ENCODE measurements at places on chromosomes 4 and X.

GRCh38 chr4:140675599-140676231 is 80.5 kb downstream of the TBC1D9 start:
- no peak for DNase-seq

DNA sequence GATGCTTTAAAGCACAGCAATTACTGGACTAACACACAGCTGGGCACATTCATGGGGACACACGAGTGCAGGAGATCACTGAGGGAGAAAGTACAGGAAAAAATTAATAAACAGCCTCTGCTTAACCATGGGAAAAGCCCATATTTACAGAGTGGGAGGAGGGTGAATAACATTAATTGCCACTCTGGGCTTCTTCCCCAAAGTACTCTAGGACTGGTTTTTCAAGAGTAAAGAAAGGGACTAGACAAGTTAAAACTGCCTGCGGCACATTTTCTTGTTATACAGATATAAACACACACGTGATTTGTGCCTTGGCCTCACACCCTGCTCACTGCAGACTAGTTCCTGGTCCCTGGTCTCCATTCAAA is 179.7 kb upstream of the TET2 start:
- no peak for DNase-seq

- DNase-seq = no peak
Measured at GRCh38 chr4:124279741-124280140, 432.8 kb downstream of the ANKRD50 start.

GRCh38 chrX:46912098-46912602 is at the start of gene JADE3:
JADE3 (plus strand) TSS chrX:46912421; CDS start chrX:46984895, 72,474 bp downstream.
- DNase-seq = peak; percentile 18

DNA sequence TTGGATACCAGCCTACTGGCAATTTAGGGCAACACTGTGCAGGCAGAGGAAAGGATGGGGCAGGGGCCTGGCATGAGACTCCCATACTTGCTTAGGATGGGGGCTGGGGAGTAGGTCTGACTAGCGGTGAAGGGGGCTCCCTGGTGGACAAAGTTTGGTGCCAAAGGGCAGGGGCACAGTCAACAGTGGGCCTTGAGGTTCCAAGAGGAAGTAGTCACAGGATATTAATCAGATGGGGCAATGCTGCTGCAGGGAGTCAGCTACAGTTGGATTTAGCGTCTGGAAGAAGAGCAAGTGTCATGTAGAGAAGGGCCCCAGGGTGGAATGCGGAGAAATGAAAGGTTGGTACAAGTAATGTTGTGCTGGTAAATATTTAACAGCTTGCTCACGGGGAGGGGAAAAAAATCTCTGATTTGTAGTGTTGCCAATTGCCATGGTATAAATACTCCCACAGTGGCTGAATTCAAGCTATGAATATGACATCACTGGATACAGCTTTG is 139.4 kb downstream of the PJA1 start:
- no peak for DNase-seq

DNA sequence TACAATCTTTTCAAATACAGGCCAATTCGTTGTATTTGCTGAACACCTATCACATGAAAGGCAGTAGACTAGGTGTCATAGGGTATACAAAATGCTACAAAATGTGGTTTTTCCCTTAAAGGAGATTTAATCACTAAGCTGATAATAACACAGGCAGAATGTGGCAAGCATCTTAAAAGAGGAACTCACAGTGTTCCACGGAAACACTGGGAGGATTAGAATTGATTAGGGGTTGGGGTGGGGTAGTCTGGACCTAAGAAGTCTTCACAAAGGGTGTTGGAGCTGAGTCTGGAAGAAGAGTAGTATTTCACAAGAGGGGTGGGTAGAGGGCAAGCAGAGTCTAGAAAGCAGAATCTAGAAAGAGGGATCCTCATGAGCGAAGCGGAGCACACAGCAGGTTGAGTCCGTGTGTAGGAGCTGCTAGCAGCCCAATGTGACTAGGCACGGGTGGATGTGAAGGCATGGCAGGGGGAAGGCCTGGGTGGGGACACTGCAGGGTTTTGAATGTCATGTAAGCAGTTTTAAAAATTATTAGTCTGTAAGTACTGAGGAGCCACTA is 123.6 kb downstream of the MGST2 start:
- DNase-seq = no peak

DNA sequence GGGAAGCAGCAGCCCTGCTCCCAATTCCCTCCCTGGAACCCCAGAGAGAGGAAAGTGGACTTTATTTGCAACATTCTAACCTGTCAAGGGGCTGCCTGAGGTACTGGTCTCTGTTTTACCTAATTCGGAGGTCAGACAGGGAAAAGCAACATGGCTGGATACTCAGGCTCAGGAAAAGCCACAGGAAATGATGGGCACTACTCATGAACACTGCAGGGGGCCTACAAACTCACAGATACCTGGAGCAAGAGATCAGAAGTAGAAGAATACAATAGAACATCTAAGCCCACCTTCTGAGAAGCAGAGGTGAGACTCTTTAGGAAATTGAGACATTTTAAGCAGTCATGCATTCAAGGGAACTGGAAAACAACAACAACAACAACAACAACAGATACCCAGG is 15.4 kb upstream of the CSTF2 start:
- DNase-seq = no peak

GRCh38 chr4:156970501-156971164 is 966 bp downstream of the PDGFC start:
- peak; percentile 10 for DNase-seq

GRCh38 chr4:79048878-79049277 is 109.6 kb upstream of the PAQR3 start:
- DNase-seq = no peak

DNA sequence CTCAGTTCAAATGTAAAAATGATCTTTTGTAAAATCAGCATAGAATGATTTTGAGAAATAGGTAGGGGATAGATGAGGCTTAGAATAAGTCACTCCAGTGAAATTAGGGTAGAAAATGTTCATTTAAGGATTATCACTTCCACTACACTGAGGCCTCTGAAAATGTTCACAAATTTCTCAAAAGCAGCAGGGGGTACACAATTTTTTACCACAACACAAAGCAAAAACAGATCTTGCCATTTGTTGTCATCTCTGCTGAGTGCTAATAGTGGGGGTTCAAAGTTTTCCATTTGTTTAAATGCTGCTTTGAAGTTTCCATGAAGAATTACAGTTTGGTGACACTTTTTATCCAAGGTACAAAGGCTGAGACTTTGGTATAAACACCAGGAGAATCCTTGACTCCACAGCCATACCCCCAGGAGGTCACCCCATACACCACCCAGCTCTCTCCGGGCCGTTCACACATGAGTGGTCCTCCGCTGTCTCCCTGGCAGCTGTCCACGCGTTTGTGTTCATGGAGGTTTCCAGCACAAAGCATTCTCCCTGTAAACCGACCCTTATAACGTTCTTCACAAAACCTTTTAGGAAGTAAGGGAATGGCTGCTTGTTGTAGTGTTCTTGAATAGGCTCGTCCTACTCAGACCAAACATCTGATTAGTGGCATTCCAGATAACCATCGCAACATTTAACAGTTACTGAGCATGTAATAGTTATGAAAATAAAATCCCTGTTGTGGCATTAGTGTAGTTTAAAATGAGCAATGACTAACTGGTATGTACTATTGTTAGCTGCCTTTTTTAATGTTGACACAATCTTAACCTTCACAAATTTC is 71.0 kb downstream of the PRSS12 start:
- DNase-seq = peak; percentile 46

- no peak for DNase-seq
Measured at GRCh38 chrX:150200361-150200760, 162.8 kb upstream of the MAMLD1 start.

DNA sequence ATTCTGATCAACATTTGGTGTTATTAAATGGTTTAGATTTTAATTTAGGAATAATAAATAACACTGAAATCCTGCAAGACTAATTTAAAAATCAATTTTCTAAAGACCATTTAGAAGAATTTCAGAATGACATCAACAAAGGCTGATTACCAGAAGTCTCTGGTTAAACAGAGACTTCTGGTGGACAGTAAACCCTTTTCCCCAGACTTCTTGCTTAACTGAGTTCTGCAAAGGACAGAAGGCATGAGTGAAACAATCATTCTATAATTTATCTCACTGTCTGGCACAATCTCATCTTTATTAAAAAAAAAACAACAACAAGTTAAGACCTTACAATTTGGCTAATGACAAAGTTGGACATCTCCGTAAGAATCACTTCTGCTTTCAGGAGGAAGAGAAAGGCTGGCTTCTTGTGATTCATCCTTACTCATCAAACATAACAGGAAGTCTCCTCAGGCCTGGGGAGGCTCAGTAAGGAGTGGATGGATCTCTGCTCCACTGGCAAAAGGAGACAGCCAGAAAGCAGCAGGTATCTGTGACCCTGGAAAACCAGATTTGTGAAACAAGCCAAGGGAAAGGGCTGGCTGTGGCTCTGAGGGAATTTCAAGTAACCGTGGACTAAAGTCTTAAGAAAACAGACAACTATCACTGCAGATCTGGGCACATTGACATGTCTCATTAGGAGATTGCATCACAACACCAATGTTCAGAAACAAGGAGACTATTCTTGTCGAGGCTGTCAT is 908 bp upstream of the TLR6 start:
- peak; percentile 26 for DNase-seq

DNA sequence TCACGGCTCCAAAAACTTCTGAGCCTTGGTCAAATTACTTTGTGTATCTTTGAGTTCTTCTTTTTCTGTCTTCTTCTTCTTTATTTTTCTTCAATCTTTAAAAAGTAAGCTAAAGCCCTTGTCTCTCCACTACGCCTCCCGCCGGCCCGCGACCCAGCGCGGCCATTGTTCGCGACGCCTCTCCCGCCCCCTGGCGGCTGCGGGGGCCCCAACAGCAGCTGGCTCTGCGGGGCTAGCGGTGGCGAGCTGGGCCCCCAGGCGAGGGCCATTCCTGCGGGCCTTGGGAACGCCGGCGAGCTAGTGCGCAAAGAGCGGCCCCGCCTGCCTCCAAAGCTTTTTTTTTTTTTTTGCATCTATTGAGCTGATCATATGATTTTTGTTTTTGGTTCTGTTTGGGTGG is 119.1 kb downstream of the TGIF2LX start:
- no peak for DNase-seq

DNA sequence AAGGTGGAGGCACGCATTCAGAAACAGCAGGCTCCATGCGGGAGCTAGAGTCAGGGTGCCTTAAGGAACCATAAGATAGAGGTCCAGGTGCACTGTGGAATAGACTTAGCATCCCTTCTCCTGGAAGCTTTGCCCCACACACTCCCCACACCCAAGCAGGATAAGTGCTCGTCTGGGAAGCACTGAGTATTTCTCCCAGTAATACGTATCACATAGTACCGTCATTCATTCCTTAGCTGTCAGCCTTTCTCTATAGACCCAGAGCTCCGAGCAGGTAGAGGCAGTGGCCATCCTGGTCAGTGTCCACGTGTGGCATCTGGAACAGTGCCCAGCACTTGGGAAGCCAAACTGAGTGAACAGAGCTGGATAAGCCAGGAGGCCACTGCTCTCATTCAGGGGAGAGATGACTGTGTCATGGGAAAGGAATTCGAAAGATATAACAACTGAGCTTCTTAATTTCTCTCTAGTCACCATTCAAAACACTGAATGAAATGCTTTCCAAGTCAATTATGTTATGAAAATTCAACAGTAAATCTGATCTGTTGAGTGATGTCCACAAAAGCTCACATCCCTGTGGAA is 9.9 kb downstream of the APBB2 start:
- no peak for DNase-seq

GRCh38 chr4:37667197-37668100 is 18.7 kb downstream of the RELL1 start:
- DNase-seq = no peak

DNA sequence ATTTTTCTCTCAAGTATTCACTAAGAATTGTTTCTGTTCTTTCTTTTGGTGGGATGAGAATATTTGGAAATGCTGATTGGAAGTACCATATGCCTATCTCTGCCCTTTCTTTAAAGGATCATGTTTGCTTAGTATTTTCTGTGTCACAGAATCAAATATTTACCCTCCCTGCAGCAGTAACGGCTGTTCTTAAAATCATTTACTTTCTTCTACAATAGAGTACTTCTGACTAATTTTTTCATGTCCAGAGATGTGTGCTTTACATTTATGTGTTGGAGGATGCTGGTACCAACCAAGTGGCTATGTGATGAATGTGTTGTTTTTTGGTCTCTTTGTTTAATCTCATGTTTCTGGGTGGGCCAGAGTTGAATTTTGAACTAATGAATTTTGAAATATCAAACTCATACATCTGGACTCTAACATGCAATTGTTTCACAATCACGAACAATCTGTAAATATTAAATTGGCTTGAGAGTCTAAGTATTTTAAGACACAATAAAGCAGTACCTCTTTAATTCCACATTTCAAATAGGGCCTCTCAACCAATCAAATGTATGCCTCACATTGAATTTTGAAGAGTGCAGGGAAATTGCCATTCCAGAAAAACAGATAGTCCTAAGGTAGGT is 59.4 kb upstream of the ARSJ start:
- no peak for DNase-seq

GRCh38 chr4:40586034-40586433 is 43.6 kb downstream of the RBM47 start:
- DNase-seq = no peak

GRCh38 chr4:187711586-187711985 is 284.0 kb upstream of the ZFP42 start:
- DNase-seq = no peak

- no peak for DNase-seq
Measured at GRCh38 chr4:108700081-108700757, 49.8 kb downstream of the OSTC start.

- no peak for DNase-seq
Measured at GRCh38 chr4:105755375-105755774, 46.8 kb downstream of the GSTCD start.

GRCh38 chr4:115688961-115689360 is 575.5 kb upstream of the NDST4 start:
- no peak for DNase-seq

DNA sequence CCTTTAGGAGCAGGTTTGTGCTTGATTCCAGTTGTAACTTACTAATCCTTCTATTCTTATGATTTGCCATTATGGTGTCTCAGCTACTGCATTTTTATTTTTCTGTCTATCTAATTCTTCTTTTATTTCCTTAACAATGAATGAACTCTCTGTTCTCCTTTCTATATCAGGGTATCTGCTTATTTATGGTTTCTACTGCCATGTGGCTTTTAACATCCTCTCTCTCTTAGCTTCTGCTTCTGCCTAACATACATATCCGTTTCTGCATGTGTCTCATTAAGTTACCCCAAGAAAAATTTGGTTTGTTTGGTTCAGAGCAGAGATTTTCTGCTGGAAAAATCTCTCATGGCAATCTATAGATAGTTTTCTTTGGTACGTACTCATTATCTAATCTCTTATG is 614.4 kb downstream of the RPA4 start:
- no peak for DNase-seq

DNA sequence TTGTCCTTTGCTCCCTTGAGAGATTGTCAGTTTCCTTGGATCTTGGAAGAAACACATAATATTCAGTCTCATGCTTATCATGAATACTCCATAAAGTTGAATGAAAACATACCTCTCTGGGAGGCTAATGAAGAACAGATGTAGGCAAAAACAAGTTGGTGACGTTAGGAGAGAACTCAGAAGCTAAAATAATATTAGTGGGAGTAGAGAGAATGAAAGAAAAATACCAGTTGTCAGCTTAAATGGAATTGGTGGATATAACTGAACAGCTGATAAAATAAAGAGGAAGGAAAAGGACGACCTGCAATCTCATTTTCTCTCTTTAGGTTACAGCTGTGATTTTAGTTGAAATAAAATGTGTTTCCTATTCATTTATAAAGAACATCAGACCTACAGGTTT is 124.8 kb downstream of the SNCA start:
- no peak for DNase-seq
